Mesenchymal stem cell (in vitro differentiated cells and primary cell): ENCODE measurements at places on chromosomes 7 and 10.

DNA sequence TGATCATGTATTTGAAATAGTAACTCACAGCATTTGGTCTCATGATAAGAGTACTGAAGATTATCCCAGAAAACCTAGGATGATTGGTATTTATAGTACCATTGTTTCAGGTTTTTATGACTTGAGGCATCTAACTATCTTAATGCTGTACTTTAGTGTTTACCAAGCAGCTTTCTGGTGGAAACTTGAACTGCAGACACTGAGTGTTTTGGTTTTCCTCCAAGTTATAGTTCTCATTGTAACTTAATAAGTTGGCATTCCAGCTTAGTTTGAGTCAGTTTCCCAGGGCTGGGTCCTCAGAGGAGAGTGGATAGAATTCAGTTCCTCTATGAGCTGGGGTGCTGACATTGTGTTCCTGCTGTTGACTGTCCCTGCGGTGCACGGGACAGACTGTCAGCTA lies 50.4 kb downstream of the SEC23IP start:
- no peak for DNase-seq

DNA sequence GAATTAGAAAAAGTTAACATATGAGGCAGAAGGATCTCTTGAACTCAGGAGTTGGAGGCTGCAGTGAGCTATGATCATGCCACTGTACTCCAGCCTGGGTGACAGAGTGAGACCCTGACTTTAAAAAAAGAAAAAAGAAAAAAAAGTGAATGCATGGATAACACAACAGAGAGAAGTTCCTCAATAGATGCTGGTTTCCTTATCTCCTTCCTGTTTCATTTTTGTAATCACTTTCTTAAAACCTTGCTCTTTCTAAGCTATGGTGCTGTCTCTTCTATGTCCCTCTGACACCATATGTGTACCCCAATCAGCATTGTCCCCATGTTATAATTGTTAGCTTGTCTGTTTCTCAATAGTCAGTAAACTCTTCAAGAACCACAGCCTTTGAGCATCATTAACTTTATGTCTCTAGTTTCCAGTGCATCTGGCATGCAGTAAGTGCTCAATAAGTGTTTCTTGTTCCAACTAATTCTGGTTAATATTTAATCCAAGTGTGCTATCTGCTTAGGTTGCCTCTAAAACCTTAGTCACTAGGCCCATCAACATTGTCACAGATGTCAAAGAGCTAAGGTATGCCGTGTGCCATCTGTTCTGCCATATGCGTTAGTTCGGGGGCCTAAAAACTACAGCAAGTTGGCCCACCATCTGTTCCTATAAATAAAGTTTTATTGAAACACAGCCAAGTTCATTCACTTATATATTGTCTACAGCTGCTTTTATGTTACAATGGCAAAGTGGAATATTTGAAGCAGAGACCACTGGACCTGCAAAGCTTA lies 36.2 kb downstream of the MPP7 start:
- DNase-seq = no peak

GRCh38 chr7:20085086-20085485 lies 132.1 kb downstream of the MACC1 start:
- peak; percentile 81 for DNase-seq

DNA sequence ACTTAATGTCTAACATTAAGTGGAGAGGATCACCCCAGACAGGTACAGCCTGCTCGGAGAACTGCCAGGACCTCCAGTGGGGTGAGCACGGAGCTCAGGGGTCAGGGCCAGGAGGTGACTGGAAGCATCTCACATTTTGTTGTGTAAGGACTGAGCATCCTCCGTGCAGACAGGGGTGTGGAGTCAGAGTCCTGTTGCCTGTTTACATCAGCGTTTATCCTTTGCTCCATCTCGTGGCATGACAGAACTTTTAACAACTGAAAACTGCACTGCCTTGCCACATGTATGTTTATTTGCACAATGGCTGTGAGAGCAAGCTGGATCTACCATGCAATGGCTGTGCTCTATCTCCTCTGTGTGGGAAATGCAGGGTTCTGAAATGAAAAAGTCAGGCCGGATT lies 175.4 kb upstream of the AKR1E2 start:
- peak; percentile 89 for DNase-seq

DNA sequence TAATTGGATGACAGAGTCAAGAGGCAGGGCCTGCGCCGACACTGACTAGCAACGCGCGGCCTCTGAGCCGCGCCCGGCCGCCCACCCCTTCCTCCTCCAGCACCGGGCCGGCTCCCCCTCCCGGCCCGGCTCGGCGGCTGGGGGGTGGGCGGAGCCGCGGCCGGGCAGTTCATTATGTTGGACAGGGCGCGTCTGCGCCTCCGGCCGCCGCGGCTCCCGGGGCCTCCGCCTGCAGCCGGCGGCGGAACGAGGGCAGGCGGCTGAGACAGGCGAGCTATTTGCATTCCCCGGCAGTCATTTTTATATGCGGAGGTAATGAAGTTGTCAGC lies 106.7 kb downstream of the SNX10 start:
- peak; percentile 52 for DNase-seq

- DNase-seq = no peak
These were observed 215.8 kb downstream of the FOXP2 start for GRCh38 chr7:114630201-114630990.

DNA sequence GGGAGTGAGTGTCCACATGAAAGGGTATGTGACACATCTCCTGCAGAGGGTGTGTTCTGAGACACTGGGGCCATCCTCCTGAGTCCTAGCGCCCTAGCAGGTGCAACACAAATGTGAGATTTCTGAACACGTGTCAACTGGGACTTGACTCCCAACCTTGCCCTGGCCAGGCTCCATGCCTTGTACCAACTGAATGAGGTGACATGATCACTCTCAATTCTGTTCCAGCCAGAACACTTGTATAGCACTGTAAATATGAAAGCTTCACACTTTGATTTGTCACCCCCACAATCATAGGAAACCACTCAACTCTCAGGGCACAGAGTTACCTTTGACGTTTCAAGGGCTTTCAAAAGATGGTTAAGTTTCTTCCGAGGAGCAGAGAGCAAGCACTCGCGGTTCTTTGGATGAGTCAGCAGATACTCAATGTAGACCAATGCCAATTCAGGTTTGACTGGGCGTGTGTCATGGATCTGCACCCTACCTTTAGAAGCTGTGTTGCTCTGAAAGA lies 48.6 kb downstream of the NCAPG2 start:
- DNase-seq = no peak

GRCh38 chr7:33719059-33719581 lies 186.2 kb upstream of the BMPER start:
- DNase-seq = no peak

GRCh38 chr10:118557946-118558345 lies 37.5 kb downstream of the PRLHR start:
- no peak for DNase-seq

- no peak for DNase-seq
These were observed 331.9 kb upstream of the LRRN3 start for GRCh38 chr7:110759069-110759468.

GRCh38 chr7:54967377-54967776 lies 51.4 kb upstream of the EGFR start:
- no peak for DNase-seq

- DNase-seq = peak; percentile 94
These were observed at the start of gene METTL27 for GRCh38 chr7:73842067-73842976. Gene METTL27, minus strand, starts transcription at chr7:73842516. Its CDS starts 376 bp downstream, at chr7:73842140.

GRCh38 chr10:88920198-88920597 lies 32.4 kb downstream of the ACTA2 start:
- DNase-seq = no peak
